Hematopoietic multipotent progenitor cell treated with erythropoietin and hydrocortisone succinate and interleukin-3 and kit ligand, for 8 days (in vitro differentiated cells): ENCODE measurements at places on chromosomes 2 and 18.

DNA sequence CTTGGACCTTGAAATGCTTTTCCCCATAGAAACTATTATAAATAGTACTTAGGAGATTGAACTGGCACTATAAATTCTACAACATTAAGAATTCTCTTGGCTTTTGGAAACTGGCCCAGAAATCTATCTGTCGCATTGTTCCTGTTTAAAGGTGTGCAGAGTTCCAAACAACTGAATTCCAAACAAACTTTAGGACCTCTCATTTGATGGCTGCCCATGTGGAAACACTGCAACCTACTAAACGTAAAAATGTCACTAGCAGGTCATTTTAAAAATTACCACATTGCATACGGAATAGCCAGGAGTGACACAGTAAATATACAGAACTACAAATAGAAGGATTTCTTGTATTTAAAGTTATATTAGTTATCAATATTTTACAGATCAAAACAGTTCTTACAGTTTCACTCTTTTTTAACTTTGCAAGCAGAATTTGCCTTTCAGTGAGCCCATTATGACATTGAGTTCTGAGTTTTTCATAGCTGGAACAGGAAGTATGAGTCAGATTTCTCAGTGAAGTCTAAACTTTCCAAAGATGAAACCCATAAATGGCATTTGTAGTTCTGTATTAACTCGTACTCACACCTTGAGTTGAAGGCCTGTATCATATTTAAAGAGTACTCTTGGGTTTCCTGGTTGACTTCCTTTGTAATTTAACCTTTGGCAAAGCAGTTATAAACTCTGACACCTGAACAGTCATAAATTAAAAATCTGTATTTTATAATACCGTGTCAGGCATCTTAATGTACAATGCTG, 142.3 kb upstream of the BOD1L2 start:
- no peak for DNase-seq

GRCh38 chr2:19577723-19578122, 219.3 kb upstream of the OSR1 start:
- DNase-seq = no peak

GRCh38 chr2:176039375-176039774, 37.3 kb upstream of the LNPK start:
- DNase-seq = no peak

- no peak for DNase-seq
These were observed 93.1 kb downstream of the ZFP36L2 start for GRCh38 chr2:43133336-43133707.

DNA sequence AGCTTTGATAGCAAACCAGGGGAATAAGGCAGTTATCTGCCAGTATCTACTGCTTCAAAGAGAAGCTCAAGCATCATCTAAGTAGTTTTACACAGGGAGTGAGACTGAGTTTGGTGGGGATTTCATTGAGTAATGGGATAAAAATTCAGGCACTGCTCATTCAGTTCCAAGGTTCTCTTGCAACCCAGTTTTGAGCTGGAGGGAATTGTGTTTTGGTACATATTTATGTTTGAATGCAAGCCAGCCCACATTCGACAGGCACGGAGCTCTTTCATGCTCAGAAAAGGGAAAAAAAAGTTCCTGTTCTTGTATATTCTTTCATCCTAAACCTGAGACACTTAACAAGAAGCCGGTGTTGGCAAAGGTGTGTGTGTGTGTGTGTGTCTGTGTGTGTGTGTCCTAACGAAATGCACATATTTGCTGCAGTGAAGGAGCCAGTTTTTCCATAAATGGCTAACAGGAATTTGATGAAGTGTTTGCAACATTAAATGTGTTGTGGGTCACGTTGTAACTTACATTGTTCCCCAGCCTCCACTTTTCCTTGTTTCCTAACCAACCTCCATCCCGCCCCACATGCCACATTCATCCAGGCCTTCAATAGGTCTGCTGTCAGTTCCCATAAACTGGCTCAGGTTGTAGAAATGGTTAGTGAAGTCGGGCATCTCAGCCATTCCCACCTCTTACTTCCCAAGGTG, 311.1 kb downstream of the TXNL1 start:
- DNase-seq = no peak

DNA sequence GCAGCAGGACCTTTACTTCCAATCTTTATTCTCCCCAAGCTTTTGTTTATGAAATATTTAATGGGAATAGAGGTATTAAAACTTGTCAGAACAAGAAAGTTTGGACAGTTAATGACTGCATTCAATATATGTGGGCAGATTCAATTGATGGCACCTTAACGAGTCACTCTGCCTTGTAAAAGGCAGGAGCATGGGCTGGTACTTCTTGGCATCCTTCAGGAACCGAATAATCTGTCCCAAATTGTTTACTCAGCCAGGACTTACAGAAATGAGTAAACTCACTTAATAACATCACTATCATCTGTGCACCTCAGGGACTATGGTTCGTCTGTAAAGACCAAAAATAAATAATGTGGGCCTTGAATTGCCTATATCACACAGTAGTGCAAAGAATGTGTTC, 1280.3 kb upstream of the TMEFF2 start:
- no peak for DNase-seq

DNA sequence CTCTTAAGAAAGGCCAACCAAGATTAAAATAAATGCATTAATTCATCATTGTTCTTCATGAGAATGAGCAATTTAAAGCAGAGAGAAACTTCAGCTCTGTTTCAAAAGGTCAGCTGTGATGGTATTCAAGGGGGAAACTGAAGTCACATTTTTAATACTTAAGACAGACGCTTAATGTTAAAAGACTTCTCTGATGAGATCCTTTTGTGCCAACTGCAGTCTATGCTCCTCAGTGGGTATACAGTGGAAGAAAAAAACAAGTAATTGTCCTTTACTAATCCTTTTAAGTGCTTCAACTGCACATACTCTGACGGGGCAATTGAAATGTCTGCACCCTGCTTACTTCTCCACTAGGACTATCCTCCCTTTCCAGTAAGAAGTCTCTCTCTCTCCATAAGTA, 309.7 kb downstream of the GULP1 start:
- DNase-seq = no peak

- DNase-seq = no peak
These were observed 4.6 kb upstream of the ENOSF1 start for GRCh38 chr18:717003-717402.
